ENCODE measurements at places on chromosomes 16 and 17.

DNA sequence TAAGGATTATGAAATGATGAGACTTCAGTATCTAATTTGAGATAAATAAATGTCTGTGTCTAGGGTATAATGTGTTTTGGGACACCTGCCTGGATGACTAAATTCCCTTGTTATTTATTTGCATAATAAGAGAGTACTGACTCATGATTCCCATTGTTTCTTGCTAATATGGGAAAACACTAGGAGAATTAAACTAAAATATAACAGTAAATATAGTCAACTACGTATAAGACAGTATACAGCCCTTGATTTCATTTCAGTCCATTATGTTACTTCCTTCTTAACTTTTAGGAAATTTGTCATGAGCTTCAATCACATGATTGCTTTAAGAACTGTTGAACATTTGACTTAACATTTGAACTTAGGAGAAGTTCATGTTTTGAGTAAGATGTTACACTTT is 62.4 kb downstream of the VMP1 start:
- DNase-seq: no peak

DNA sequence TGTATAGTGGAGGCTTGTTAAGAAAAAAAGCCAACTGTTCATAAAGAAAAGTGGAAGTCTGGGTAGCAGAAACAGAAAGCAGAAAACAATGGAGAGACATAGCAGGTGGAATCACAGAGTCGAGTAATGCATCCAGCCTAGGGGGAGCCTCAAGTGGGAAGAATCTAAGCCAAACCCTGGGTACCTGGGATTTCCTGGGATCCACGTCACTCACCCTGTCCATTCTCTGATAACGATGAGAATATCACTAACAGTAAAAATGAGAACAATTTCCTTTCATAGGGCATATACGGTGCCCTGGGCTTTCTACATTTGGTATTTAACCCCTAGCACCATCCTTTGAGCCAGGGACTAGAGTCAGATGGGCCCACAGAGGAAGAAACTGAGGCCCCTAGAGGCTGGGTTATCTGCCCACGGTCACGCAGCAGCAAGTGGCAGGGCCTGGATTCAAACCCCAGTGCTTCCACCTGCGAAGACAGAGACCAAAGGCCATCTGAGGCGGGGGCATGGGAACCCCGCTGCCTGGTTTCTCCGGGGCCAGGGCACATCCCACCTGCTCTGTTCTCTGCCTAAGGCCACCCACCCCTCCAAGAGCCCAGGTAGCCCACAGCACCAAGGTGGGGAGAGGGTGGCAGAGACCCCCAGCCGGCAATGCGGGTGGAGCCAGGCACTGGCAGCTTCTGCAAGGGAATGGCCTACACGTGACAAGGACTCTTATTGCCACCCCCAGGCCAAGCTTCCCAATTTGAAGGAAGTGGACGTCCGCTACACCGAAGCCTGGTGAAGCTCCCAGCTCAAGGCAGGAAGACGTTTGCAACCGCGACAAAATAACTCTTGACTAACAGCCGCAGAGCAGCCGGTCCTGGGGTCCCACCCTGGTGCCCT is 69.8 kb upstream of the PLCG2 start:
- DNase-seq: no peak

DNA sequence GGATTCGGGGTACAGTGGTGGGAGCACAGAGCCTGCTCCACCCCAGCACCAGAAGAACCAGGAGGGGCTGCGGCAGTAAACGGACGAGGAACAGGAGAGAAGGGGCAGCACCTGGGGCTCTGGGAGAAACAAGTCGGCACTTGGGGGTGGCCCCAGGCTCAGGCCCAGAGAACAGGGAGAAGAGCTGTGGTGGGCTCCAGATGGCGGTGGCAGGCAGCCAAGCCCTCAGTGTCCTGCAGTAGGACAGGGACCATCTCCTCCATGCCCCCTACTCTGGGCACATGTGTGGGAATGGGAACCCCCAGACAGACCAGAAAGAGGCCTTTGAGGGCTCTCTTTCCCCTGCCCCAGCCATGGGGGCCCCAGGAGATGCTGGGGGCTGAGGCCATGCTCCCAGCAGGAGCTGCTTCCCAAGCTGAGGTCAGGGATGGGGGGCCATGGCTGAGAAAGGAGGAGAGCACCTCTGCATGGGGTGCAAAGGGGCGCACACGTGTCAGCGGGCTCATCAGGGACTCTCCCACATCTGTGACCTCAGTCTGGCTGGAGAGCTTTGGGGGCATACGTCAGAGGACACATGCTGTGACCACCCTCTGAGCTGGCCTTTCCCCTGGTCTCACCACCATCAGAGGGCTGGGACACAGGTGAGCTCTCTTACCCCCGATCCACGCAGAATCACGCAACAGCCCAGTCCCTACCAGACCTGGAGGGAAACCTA is 6.8 kb downstream of the USH1G start:
- no peak for DNase-seq

DNA sequence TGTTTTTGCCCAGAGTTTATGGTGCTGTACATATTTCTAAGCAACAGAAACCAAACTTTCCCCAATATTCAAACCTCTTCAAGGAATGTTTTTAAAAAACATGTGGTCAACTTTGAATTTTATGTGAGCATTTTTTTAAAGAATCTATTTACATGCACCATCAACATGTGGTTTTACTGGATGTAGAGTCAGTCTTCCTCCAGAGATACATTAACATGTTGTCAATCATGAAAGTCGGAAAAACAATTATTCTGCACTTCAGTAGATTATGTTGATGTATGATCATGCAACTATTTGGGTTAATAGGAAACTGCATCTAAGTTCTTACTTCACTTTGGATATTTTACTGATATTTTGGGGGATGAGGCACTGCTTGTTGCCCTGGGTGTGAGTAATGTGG is 208.6 kb downstream of the FOXL1 start:
- DNase-seq: no peak
